AG08396 (cell line): ENCODE measurements at places on chromosomes 4 and X.
A peak's percentile ranks its signal among the peaks of the same experiment; 100 is the strongest.

DNA sequence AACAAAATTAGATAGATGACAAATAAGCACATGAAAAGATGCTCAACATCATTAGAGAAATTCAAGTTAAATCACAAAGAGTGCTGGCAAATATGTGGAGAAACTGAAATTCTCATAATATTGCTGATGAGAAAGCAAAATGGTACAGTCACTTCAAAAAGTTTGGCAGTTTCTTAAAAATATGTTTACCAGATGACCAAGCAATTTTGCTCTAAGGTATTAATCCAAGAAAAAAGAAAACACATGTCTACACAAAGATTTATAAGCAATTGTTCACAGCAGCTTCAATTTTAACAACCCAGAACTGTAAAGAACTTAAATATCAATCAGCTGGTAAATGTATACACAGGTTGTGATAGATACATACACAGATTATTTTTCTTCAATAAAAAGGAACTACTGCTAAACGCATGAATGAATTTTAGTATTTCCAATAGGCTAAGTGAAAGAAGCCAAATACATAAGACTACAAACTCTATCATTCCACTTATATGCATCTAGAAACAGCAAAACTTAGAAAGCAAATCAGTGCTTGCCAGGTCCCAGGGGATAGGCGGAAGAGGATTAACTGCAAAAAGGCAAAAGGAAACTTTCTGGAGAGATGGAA lies 11.7 kb downstream of the OTUD4 start:
- no peak for DNase-seq

DNA sequence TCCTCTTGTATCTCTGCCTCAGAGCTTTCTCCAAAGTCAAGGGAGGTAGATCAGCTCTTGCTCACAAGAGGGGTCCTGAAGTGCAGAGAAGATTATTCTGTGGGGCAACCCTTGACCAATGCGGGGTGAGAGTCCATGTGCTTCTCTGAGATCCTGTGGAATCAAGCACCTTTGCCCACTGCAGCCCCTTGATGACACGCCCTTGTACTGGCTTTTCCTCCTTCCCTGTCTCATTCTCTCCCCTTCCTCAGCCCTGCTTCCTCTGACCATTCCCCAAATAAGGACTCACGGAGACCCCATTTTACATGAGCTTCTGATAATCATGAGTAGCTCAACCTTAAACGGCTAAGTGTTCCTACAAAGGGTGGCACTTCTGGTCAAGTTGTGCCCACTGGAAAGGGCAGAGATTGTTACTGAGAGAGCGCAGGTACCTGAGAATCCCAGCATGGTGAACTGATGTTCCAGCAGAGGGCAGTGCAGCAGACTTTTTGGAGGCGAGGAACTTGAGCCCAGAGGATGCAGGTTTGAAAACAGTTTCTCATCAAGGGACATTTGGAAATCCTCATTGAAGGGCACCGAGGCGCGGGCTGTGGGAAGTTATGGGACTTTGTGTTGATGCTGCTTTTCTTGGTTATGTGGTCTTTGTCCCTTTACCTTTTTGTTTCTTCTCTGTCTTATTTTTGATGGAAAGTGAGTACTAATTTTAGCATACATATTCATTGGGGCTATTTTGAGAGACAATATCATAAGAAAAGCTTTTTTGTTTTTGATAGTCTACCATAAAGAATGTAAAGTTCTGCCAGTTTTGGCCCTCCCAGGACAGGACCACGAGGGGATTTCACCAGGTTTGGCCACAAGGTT lies 201.3 kb downstream of the RBM46 start:
- peak; percentile 33 for DNase-seq

GRCh38 chrX:117744958-117745357 lies 371.7 kb downstream of the KLHL13 start:
- no peak for DNase-seq

GRCh38 chr4:85861064-85861765 lies 386.3 kb downstream of the ARHGAP24 start:
- DNase-seq: no peak

GRCh38 chr4:110514889-110515479 lies 39.0 kb downstream of the ENPEP start:
- DNase-seq: peak; percentile 14

- DNase-seq: no peak
Observed at GRCh38 chrX:16137416-16138107, 14.2 kb downstream of the GRPR start.

DNA sequence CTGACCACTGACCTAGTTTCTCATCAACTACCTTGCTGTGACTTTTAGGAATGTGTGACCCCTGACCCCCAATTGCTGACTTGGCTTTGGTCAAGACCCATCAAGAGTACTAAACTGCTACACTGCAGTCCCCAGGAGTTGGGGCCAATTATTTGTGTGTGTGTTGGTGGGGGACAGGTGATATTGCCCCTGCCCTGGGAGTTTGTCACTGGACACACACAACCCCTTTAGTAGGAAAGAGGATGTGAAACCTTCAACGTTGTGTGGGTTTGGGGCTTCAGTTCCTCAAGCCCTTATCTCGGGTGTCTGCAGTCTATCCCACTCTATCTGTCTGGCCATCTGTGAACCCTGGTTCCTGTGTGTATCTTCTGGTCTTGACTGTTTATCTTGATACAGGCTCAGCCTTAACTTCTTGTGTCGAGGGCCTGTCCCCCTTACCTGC lies 6.5 kb downstream of the SASH3 start:
- DNase-seq: no peak

DNA sequence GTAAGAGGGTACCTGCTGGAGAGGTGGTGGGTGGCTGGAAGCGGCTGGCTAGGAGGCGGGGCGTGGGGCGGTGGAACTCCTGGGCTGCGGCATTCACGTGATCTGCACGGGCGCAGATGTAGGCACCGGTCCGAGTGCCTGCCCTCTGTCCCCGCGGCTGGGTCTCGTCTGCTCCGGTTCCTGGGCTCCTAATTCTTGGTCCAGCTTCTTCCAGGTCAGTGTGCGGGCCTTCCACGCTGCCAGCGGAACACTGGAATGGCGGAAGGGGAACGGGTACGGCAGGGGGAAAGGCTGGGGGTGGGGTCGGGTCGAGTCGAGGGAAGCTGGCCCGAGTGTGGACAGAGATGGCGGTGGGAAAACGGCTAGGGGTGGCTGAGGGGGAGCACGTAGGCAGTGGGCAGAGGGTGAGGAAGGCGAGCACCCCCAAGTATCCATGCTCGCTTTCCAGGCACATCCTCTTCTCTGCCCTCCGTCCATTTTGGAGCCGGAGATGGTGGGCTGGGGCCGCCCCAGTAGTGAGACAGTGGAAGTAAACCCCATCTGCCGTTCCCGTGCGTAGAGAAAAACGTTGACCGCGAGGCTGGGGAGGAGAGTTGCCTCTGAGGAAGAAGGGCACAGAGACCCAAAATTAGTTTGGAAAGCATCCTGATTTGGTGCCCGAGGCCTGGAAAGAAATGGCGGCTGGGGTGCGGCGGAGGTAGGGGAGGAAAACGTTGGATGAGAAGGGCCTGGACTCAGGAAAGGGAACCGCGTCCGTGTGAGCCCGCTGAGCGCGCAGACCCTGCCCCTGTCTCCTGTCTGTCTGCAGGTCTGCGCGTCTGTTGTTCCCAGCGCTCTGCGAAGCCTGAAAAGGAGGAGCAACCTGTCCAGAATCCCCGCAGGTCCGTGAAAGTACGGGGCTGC lies at the start of gene TCEAL4:
TCEAL4 (plus strand) TSS at position 105 of the 903 bp plus-strand sequence. CDS start 1,161 bp downstream, outside the sequence.
- peak; percentile 48 for DNase-seq

GRCh38 chrX:136291824-136292223 lies 8.9 kb upstream of the ADGRG4 start:
- DNase-seq: no peak

GRCh38 chrX:8036914-8037313 lies 109.7 kb upstream of the PNPLA4 start:
- DNase-seq: no peak
